Stimulated activated CD4-positive, alpha-beta T cell treated with anti-CD3 and anti-CD28 coated beads, Interleukin-2, amount 100 ng/mL, for 24 hours (primary cell): ENCODE measurements at places on chromosomes 6 and 20.

DNA sequence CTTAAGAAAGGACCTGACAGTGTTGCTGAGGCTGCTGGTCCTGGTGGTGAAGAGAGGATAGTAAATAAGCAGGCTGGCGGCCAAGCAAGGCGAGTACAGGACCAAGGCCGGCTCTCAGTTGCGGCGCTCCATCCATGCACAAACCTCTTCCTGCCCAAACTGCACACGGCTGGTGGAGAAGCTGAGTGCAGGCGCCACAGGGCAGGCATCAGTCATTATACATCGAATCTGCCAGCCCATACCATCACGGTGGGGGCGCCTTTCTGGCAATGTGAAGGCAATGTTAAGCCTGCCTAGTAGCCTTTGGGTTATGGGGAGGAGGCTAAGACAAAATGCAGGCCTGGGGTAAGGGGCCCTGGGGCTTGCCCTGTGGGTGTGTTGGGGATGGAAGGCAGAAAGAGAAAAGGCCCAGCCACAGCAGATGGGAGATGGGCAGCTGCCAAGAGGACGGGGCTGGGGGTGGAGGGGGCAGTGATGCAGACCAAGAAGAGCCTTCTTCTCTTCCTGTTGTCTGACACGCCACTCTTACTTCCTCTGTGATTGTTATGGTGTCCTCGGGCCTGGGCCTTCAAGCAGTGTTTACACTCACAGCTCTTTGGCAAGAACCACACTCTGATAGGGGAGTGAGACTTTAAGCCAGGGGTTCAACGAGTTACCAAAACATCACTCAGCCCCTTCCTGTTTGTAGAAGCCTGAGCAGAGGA, 20.3 kb upstream of the KCNK16 start:
- no peak for DNase-seq

DNA sequence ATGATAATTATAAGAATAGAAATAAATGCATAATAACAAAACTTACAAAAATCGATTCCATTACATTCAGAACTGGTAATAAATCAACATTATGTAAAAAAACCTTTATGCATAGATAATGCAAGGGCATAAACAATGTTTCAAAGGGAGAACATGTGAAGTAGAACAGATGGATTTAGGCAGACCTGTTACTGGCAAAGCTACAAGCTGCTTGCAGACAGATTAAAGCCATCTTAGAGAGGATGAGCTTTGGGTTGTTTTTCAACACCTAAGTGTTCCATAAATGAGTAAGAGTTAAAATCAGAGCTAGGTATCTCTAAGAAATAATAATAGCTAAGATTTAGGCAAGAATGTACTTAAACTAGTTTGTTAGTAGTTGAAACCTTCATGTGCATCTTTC, 37.2 kb downstream of the SNAP25 start:
- no peak for DNase-seq

- no peak for DNase-seq
These were observed 185.1 kb downstream of the COL19A1 start for GRCh38 chr6:70051197-70052124.

- no peak for DNase-seq
These were observed 241.5 kb downstream of the NRN1 start for GRCh38 chr6:5765141-5765760.

- no peak for DNase-seq
These were observed 71.8 kb downstream of the ATG5 start for GRCh38 chr6:106253731-106254130.

GRCh38 chr6:82957171-82957867, 108.3 kb downstream of the UBE3D start:
- no peak for DNase-seq

DNA sequence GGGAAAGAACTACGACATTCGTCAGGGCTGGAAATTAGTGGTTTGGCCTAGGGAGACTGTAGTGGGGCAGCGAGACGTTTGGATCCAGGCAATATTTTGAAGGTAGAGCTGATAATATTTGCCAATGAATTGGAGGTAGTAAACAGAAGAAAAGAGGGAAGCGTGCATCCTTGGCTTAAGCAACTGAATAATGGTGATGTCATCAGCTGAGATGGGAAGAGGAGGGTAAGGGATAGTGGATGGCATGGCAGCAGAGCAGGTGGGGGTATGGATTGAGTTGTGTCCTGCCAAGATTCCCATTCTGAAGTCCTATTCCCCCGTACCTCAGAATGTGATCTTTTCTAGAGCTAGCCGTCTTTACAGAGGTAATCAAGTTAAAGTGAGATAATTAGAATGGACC, 119.2 kb downstream of the PDE7B start:
- no peak for DNase-seq

DNA sequence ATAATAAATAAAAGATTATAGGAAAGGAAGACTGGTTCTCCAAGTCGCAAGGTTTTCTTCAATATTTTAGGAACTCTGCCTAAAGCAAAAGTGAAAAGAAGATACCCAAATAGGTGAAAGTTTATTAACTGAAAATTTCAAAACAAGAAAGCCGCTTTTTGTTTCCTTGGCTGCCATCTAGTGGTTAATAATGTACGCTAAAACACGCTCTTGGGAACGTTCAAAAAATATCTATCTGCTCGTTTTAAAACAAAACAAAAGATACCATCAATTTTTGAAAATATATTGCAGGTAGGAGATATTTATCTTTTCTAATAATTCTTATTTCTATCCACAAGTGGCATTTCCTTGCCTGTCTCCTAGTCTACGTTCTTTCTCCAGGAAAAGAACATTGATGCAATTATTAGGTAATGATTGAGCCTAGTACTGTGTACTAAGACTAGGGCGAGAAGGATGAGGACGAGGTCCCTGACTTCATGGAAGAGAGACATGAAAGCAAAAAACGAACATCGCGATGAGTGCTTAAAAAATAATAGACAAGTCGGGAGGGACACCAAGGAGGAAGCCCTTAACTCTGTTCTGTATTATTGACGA, 97.2 kb downstream of the SPTLC3 start:
- DNase-seq: no peak

- DNase-seq: no peak
These were observed 126.3 kb downstream of the TOX2 start for GRCh38 chr20:44041001-44041400.

GRCh38 chr20:39038047-39038446, 75.9 kb downstream of the DHX35 start:
- DNase-seq: no peak

DNA sequence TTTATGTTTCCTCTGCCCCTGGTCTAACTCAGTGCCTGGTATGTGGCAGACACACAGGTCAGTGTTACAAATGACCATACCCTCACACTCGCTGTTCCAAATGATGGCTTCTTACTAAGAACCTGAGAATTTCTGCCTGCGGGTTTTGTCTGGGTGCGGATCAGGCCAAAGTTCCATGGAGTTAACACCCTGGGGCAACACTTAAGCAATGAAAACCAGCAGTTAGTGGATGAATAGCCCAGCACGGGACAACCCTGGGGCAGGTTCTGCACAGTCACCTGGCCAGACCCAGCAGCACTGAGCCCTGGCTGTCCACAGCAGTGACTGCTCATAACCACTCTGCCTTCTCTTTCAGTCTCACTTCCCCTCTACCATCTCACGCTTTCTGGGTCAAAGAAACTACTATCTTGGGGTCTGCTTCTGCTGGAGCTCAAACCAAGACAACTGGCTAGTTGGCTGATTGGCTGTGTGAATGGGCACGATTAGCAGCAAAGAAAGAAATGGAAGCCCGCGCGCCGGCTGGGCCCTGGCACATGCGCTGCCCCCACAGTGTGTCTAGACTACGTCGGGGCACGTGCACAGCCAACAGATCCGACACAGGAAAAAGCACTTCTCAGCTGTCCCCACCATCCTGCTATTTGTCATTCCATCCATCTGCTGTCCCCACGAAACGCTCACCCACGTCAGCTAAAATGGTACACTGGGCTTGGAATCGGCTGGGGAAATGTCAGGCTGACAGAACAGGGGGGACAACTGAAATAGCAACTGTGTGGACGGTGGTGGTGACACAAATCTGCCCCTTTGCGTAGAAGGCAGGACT, 36.6 kb downstream of the MGME1 start:
- no peak for DNase-seq

DNA sequence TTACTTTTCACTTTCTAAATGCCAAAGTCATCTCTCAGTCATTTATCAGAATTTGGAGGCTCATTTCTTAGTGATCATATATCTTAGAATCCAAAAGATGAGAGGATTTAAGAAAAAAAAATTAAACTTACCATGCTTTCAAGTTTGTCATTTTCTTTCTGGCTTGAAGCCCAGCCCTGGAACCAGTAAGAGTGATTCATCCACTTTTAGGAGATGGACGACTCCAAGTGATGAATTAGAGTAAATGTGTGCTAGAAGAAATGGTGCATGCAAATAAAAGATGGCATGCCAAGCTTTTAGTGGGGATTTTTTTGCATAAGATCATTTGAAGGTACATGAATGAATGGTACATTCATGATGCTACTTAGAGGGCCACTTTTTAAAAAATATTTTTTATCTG, 20.1 kb downstream of the PLCB1 start:
- no peak for DNase-seq

DNA sequence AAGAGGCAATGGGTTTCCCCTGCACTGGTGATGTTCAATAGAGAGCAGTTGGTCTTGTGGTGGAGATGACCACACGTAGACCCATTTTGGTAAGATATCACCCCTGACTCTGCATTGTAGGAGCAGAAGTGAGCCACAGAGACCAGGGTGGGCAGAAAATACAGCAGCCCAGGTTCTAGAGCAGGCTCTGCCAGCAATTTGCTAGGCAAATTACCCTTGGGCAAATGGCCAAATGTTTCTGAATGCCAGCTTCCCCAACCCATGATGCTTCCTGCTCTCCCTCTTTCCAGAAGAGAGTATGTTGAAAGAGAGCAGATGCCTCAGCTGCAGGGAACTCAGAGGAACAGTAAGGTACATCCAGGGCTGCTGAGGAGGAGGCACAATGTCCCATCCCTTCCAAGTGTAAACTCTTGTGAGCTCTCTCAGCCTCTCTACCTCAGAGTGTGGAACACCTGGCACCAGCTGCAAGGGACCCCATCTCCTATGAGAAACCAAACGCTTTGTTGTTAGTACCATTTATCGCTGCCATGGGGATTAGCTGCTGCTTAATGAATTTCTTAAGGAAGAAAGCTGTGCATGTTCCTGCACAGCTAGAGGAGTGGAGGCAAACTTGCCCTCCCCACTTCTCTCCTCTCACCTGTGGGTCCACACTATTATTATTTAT, 317.5 kb upstream of the MOCS1 start:
- DNase-seq: no peak

DNA sequence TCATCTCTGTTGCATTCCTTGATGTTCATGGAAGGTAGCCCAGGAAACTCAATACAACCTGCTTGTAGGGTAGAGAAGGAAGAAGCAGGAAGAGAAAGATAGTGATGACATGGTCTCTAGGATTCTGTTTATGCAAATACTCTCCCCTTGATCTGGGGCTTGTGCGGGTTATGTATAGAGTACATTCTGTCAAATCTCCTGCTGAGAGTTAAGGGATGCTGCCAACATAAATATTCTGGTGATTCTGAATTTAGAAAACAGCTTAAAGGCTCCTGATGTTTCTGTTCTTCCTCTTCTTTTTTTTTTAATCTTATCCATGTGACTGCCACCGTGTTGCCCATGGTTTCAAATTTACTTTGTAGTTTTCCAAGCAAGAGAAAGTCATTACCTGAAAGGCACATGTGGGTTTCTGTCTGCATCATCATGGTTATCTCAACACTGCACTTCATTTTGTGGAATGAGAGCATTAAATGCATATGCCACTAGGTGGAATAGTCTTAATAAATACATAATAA, 150.6 kb downstream of the RPS12 start:
- DNase-seq: no peak

DNA sequence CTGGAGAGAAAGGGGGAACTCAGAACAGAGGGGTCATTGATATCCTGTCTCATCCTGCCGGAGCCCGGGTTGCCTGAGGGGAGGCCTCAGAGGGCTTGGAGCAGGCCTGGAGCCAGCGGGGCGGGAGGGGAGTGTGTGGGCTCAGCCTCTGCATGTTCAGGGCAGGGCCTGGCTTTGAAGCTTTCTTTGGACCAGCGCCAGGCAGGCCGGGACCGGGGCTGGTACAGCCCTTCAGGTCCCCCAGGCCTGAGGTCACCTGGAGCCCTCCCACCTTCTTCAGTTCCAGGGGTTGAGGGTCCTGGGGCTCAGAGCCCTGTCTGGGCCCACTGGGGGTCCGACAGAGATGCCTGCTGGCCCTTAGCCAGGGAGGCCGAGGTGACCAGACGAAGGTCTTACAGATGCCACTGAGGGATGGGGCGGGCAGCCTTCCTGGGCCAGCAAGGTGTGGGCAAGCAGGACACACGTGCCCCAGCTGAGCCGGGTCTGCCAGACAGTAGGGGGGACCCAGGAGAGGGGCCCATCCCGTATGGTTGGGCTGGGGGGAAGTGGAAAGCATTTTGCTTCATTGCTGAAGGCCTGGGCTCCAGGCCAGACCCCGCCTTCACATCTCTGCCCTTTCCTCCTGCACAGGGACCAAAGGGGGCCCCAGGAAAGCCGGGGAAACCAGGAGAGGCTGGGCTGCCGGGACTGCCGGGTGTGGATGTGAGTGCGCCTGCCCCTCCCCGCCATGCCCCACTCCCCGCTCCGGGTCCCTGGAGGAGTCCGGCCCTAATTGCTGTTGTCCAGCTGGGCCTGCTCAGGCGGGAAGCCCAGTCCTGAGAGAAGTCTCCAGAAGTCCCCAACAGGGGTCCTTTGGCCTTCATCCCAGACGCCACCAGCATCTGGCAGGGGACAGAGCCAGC, 2.0 kb downstream of the COL9A3 start:
- DNase-seq: no peak

- no peak for DNase-seq
These were observed 15.5 kb upstream of the TPD52L1 start for GRCh38 chr6:125138083-125138482.

GRCh38 chr20:32183947-32184635, 23.5 kb downstream of the PLAGL2 start:
- DNase-seq: no peak

DNA sequence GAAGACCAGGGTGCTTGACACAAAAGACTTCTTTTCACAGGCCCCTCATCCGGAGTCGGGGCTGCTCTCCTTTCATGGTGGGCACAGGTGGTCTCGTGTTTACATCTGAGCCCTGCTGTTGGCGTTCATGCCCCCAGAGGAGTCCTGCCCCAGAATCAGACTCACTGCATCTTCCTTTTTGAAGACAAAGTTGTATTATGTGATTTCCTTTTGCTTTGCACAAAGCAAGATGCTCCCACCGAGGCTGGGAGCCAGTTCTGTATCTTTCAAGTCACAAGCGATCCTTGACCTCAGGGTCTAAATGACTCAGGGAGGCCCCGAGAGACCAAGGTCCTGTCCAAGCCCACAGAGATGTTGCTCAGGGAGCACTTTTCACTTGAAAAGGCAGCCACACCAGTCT, 330.5 kb downstream of the THBS2 start:
- DNase-seq: no peak

DNA sequence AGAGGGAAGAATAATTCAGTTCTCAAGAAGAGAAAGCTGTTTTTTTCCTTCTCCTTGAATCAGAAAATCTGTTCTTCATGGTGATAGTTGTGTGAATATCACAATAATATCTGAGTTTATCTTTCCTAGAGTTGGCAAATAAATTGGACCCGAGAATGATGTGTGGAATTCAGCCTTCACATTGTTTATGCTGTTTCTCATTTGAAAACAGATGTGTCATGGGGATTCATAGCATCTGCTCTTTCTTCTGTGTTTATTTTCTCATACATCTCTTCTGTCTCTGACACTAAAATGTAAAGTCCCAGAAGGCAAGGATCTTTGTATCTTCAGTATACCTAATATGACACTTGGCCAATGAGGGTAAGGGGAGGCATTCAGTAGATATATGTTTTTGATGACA, 103.6 kb upstream of the SGK1 start:
- DNase-seq: no peak
